ENCODE measurements at places on chromosomes 16 and 17.

DNA sequence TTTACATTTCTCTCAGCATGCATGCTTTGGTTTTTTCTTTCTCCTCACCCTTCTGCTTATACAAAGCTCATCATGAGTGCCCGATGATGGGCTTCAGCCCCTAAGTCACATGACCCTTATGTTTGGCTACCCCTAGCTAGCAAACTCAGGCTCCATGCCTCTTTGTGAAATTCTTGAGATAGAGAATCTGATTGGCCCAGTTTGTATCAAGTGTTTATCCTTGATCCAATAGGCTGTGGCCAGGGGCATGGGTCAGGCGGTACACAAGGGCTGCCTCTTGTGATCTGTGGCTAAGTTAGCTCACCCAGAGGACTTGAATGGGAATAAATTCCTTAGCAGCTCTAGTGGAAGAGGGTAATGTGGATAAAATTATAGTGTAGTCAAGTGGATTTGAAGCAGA is 11.5 kb upstream of the TOX3 start:
- no peak for DNase-seq

DNA sequence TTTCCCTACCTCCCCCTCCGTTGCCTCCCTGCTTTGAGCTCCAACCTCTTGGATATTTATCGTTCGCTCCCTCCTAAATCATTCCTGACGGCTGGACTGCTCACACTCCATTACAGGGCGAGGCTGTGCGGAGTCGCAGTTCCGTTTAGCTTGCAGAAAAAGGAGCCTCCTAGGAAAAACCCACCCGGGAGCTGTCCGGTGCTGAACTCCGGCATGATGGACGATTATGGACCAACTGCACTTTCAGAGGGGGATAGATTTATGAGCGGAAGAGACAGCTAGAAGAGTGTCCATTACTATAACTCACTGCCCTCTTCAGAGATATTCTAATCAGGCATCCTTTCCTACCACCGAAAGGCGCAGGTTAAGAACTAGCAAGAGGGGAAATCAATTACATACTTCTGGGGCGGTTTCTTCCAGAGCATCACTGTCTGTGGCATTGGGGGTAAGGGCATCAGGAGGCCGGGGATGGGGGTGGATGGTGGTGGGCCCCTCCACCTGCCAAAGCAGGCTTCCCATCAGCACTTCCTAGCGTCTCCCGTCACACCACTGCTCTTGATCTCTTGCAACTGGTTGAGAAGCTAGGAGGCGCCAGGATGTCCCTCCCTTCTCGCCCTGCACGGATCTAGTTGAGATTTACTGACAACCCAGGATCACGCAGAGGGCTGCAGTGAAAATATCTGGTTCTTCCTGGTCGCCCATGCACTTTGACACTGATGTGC is 251.2 kb downstream of the ENGASE start:
- no peak for DNase-seq

DNA sequence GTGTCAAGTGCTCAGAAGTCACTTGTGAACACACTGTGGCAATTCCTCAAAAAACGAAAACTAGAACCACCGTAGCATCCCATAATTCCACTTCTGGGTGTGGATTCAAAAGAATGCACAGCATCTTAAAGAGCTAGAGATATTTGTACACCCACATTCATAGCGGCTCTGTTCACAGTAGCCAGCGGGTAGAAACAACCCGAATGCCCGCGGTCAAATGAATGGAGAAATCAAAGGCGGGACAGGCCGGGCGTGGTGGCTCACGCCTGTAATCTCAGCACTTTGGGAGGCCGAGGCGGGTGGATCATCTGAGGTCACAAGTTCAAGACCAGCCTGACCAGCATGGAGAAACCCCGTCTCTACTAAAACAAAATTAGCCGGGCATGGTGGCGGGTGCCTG is 337.5 kb downstream of the SEC14L1 start:
- DNase-seq: no peak

DNA sequence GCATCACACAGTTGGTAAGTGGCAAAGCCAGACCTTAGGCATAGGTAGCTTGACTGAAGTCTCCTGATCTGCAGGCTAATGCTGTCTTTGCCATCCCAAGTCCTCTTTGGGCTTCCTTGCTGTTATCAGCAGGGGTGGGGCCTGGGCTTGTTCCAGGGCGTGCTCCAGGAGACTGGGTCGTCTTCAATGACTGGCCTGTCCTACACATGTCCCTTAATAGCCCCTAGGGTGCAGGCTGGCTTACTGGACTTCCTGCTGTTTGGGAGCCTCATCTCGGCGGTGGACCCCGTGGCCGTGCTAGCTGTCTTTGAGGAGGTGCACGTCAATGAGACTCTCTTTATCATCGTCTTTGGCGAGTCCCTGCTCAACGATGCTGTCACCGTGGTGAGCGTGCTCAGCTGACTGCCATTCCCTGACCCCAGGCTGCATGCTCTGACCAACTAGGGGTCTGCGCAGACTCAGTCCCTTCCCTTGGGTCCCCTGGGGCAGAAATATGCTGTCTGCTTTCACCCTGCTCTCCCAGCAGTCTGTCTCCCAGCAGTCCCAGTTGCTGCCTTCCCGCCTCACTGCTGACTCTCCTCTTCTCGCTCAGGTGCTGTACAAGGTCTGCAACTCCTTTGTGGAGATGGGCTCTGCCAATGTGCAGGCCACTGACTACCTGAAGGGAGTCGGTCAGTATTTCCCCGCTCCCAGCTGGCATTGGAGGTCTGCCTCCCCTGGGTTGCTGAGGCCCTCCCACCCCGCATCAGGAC is 6.2 kb downstream of the SLC9A5 start:
- DNase-seq: no peak

DNA sequence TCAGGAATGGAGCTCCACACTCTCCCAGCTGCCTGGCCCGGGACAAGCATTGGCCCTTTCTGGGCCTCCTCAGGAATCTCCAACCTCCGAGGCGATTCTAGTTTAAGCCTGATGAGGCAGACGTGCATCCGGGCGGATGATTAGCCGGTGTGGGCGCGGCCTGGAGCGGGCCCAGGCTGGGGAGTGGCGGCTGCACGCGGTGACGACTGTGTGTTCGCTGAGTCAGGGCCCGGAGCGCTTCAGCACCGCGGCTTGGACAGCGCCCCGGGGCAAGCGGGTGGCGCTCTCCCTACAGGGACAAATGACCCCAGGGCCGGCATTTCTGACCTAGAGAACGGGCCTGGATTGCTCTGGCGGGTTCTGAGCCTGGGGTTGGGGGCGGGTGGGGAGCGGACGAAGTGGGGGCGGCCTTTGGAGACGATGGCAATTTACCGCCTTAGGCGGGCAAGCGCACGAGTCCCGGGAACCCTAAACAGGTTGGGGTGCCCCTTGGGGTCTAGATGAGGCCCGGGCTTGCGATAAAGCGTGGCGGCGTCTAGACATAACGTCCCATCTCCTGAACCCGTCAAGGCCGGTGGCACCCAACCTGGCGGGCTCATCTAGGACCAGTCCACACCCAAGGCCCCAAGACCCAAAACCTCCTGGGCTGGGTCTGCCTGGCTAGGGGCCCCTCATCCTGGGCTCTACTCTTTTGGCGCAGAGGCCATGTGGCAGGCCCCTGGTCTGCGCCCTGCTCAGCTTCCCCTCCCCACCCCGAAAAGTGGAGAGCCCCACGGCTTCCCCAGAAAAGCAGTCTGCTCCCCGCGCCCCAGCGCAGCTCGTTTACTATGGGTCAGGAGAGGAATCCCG is 22.3 kb upstream of the ZNHIT3 start:
- DNase-seq: peak; percentile 54

GRCh38 chr17:76558198-76559095 is 18.6 kb downstream of the PRCD start:
- DNase-seq: no peak

- no peak for DNase-seq
Observed at GRCh38 chr17:35080536-35080935, 17.0 kb upstream of the RFFL start.

- no peak for DNase-seq
Observed at GRCh38 chr17:77875881-77876509, 82.5 kb upstream of the TNRC6C start.

GRCh38 chr16:22683730-22684573 is 130.0 kb upstream of the HS3ST2 start:
- no peak for DNase-seq

DNA sequence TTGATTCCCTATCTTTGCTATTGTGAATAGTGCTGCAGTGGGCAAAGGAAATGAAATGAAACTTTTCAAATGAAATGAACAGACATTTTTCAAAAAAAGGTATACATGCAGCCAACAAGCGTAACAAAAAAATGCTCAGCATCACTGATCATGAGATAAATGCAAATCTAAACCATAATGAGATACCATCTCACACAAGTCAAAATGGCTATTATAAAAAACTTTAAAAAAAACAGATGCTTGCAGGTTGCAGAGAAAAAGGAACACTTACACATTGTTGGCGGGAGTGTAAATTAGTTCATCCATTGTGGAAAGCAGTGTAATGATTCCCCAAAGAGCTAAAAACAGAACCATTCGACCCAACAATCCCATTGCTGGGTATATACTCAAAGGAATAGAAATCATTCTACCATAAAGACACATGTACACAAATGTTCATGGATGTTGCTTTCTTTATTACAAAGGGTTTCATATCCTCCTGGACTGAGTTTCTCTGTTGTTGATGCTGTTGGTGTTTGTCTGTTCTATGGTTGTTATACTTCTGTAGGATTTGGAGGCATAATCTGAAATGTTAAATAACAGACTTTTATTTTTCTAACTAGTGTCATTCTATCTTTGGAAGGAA is 99.3 kb upstream of the SOX9 start:
- no peak for DNase-seq

DNA sequence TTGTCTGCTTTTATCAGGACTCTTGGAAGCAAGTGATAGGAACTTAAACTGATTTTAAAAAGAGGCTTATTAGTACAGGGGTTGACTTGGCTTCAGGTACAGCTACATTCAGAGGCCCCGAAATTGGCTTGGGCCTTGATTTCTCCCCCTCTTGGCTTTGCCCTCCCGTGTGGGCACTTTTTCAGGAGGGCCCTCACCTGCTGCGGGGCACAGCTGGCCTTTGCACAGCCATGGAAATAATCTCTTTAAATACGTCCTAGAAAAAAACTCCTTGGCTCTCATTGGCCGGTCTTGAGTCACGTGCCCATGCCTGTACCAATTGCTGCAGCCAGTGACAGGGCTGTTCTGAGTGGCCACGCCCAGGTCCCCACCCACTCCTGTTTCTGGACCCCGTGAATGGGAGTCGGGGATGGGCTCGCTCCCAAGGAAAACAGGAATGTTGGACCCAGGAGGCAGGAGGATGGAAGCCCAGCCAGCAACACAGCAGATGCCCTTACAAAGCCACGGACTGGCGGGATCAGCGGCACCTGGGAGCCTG is 15.0 kb downstream of the CA5A start:
- no peak for DNase-seq

DNA sequence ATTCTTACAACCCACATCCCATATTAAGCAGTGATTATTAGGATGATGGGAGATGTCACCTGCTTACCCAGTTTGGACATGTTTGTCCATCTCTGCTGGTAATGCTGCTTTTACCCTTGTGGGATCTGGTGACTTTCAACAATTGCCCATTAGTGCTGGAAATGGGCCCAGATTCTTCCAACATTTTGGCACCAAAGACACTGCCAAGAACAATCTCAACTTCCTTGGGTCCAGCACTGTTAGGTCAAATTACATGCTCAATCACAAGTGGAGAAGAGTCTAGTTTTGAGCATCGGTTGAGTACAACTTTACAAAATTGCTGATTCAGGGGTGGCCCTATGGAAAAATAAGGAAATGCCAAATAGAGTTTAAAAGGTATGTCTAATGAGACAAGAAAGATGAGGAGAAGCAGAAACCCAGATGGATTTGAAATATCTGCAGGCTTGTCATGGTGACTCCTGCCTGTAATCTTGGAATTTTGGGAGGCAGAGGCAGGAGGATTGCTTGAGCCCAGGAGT is 13.0 kb upstream of the ZFP3 start:
- no peak for DNase-seq

DNA sequence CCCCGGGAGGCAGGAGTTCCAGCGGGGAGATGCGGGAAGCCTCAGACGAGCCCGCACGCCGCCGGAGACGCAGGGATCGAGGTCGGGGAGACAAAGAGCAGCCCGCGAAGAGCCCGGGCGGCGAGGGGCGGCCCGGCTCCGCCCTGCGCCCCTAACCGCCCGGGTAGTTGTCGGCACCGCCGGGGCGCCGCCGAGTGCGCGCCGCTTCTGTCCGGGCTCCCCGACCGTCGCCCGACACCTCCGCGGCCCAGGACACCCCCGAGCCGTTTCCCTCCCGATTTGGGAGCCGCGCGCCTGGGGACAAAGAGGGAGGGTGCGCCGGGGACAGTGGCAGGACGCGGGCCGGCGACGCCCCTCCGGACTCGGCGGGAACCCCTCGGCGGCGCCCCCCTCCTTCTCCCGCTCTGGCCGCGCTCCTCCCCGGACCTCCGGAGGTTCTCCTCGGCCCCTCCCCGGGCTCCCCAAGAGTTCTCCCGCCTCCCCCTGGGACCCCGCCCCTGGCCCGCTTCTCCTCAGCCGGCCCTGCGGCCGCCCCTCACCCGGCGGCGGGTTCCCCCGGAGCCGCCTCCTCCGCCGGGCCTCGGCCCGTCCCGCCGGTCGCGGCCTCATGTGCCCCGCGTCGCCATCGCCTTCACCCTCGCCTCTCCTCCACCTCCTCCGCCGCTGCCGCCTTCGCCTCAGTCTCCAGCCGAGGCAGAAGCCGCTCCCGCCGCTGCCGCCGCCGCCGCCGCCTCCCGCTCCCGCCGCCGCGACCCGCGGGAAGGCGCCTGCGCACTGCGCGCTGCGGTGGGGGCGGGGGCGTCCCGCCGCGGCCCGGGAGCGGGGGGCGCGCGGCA is at the start of gene GJC1:
GJC1 (minus strand) TSS at position 765 of the 836 bp plus-strand sequence. CDS start 24,470 bp downstream, outside the sequence.
- peak; percentile 34 for DNase-seq

- DNase-seq: no peak
Observed at GRCh38 chr16:83472776-83473501, 334.8 kb upstream of the HSBP1 start.

- DNase-seq: no peak
Observed at GRCh38 chr17:73430848-73431247, 119.0 kb upstream of the CDC42EP4 start.

DNA sequence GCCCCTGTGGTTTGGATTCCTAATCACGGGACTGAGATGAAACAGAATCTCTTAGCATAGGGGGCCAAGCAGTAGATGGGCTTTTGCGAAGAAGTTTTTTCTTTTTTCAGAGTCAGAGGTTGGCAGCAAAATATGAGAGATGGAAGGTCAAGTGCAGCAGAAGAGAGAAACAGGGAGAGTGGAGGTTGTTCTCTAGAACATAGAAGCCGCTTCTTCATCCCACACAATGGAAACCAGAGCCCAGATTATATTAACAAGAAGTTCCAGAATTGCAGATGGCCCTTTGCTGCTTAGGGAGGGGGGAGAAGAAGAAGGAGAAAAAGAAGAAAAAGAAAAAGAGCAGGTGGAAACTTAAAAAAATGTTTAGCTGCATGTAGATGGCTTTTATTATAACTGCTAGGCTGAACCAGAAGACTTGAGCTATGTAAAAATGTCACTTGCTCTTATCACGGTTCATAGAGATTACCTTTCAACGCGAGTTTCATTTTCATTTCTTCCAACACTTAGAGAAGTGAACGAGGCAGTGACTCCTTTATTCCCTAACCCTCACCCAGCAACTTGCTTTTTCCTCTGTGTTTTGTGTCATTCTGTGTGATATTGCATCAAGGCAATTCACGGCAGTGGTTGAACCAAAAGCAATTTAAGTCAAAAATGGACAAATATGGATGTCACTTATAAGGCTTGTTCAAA is 737.5 kb downstream of the WWOX start:
- DNase-seq: no peak

All from GM19239 (cell line).